ENCODE measurements at places on chromosomes 11 and 22. TPM values are rescaled to one million over a fixed set of nuclear protein-coding genes. Genes with fewer than 3 reads are reported as not detected.

DNA sequence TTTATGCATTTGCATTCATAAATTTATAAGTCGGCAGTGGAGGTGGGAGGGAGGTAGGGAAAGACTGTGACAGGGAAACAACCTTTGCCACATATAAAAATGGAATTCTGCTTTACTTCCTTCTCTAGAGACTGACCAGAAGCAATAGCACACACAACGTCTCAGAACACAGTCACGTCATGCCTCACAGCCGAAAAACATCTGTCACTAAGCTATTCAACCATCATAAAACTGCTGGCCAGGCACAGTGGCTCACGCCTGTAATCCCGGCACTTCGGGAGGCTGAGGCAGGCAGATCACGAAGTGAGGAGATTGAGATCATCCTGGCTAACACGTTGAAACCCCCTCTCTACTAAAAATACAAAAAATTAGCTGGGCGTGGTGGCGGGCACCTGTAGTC is 101.0 kb upstream of the CHRM4 start:
- DNase-seq, result peak; percentile 65

GRCh38 chr22:29184849-29185490 is 20.7 kb upstream of the EMID1 start:
- DNase-seq, result peak; percentile 61

Gene PATE2
- polyA plus RNA-seq, result 0.07 TPM

GRCh38 chr11:44443836-44444769 is 121.4 kb upstream of the CD82 start:
- DNase-seq, result no peak

DNA sequence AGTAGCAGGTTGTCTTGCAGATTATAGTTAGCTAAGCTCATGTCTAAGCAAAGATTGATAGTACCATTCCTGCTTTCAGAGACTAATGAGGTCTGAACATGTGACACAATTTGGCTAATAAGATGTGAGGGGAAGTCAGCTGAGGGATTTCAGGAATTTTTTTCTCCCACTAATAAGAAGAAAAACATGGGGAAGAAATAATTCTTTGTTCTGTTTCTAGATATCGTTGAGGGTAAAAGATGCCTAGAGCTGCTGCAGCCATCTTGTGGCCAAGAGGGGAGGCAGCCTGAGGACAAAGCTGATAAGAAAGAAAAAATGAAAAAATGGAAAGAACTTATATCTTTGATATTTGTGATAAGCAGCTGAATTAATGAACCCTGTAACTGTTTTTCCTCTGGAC is 1334.4 kb downstream of the LRRC4C start:
- DNase-seq, result no peak

GRCh38 chr11:11408436-11409221 is 55.6 kb upstream of the CSNK2A3 start:
- DNase-seq, result no peak

- peak; percentile 81 for DNase-seq
Measured at GRCh38 chr22:28903080-28903479, 19.7 kb downstream of the ZNRF3 start.

DNA sequence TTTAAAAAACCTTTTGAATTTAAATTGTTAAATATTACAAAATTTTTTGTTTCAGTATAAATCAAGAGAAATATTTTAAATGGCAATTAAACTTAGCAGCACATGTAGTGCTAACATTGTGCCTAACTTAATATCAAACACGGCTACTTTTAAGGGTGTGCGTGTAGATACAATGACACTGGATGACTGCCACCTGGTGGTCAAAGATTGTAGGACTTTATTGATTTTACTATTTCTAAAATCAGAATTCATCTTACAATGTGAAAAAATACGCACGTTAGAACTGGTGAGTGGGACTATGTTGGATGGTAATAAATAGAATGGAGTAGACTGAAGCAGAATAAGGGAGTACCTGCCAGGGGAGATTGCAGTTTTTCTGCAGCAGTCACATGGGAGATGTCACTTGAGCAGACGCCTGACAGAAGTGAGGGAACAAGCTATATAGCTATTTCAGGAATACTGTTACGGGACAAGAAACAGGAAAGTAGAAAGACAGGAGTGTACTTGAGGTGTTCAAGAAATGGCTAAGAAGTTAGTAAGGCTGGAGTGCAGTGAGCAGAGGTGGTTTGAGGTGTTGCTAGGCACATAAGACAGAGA is 52.9 kb downstream of the UVRAG start:
- peak; percentile 62 for DNase-seq

- DNase-seq, result no peak
Measured at GRCh38 chr22:38987171-38987895, 5.2 kb downstream of the APOBEC3B start.

DNA sequence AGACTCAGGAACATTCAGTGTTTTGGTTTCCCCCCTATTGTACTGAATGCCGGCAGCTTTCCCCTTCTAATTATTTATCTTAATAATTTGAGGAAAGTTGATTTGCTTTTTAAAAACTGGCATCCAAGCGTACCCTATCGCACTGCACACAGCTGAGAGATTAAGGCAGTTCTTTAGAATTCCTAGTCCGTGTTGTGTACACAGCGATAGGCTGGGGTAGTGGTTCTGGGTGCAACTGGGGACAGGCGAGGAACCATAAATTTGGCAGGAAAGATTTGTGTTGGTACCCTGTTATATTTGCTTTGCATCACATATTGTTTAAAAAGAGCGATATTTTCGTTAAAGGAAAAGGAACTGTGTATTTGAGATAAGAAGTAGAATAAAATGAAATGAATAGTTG is 39.2 kb downstream of the PTPRJ start:
- DNase-seq, result no peak

- DNase-seq, result peak; percentile 61
Measured at GRCh38 chr11:47189100-47189834, 3.0 kb upstream of the PACSIN3 start.

DNA sequence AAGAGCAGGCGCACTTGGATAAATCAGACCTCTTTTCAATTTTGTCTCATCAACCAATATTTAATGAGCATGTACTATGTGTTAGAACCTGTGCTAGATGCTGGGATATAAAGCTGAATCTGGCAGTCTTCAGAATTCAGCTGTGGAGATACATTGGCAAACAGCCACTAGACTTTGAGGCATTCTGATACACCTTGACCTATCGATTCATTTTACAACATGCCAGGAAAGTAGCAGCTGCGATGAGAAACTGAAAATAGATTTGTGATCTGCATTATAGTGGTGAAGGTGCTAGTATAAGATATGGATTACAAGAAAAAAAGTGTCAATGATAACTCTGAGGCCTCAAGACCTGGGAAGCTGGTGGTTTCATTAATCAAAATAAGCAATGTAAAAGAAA is 1338.1 kb upstream of the TENM4 start:
- DNase-seq, result no peak

GRCh38 chr11:131808470-131808869 is 438.1 kb downstream of the NTM start:
- no peak for DNase-seq

DNA sequence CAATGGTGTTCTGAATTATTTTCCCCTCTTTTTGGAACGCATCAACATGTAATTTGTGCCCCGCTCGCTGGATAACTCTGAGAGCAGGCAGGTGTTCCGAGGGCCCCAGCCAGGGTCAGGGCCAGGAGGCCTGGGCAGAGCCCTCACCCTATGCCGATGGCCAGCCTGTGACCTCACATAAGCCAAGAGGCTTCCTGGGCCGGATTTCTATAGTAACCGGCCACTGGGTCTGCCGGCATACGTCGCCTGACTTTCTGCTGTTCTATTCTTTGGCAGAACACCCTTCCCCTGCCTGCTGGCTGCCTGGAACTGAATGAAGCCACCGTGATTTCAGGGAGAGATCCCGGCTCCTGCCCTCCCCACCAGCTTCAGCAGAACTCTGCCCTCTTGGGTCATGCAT is 375.2 kb downstream of the SHANK2 start:
- no peak for DNase-seq

- DNase-seq, result no peak
Measured at GRCh38 chr11:27319072-27319471, 43.9 kb downstream of the CCDC34 start.

- DNase-seq, result no peak
Measured at GRCh38 chr11:12402025-12402424, 24.7 kb downstream of the PARVA start.

GRCh38 chr11:117385906-117386305 is 58.3 kb downstream of the CEP164 start:
- no peak for DNase-seq

DNA sequence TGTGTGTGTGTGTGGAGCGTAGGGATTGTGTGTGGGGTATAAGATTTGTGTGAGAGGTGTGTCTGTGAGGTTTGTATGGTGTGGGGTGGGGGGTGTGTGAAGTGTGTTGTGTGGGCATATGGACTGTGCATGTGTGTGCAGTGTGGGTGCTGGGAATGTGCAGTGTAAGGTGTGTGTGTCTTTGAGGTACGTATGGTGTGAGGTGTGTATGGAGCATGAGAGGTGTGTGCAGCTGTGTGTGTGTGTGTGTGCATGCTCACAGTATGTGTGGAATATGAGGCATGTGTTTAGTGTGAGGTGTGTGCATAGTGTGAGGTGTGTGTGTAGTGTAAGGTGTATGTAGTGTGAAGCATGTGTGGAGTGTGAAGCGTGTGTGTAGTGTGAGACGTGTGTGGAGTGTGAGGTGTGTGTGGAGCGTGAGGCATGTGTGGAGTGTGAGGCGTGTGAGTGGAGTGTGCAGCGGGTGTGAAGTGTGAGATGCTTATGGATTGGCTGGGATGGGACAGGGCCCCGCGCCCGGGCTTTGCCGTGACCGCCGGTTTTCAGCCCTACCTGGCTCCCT is 1.7 kb upstream of the TMPRSS6 start:
- no peak for DNase-seq

DNA sequence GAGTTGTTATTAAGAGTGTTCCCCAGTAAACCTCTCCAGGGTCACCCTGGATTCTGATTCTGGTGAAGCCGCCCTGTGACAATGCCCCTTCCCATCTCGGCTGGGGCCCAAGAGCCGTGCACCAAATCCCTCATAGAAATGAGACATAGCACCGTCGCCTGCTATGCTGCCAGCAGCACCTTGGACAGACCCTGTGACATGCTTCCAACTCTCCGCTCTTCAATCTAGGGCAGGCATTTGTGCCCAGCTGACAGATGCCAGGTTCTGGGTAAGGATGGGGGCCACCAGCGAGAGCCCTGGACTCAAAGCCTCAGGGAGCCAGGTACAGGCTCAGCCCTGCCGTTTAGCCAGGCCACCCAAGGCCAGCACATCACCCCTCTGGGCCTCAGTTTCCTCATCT is 55.8 kb upstream of the TCF20 start:
- no peak for DNase-seq

DNA sequence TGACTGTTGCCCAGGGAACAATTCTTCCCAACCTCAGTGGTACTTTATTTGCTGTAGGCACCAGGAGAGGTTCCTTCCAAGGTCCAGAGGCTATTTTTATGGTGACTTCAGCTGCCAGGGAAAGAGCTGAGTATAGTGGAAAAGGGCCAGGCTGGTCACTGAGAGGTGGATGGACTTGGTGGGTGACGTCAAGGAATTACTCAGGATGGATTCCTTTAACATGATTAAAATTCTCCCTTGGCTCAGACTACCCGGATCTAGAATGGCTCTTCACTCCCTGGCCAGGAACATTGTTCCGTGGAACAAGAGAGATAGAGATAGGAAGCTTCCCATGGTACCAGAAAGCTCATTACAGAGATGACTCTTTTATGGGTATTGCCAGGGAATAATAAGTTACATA is 8.7 kb upstream of the CALCA start:
- DNase-seq, result peak; percentile 5
